NCI-H2171 treated with DMSO at 0.1 percent for 48 hours (cell line): ENCODE measurements at places on chromosomes 5 and 9.

GRCh38 chr9:123281659-123282350 lies 13.4 kb upstream of the STRBP start:
- DNase-seq: no peak

DNA sequence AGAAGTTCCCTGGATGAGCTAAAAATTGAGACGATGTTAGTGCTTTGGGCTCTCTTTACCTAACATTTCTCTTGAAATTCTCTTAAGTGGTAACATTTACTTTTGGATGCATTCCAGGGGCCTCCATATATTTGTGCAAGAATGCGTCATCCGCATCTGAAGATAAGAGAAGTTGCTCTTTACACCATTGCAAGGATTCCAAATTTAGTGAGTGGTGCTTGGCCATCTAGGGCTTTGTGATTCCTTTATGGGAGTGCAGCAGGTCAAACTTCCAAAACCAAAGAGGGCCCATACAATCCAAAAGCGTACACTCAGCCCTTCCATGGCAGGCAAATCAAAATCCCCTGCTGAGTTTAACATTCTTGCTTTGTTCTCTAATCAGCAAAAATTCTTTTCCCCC lies 102.0 kb upstream of the DMAC1 start:
- DNase-seq: no peak

DNA sequence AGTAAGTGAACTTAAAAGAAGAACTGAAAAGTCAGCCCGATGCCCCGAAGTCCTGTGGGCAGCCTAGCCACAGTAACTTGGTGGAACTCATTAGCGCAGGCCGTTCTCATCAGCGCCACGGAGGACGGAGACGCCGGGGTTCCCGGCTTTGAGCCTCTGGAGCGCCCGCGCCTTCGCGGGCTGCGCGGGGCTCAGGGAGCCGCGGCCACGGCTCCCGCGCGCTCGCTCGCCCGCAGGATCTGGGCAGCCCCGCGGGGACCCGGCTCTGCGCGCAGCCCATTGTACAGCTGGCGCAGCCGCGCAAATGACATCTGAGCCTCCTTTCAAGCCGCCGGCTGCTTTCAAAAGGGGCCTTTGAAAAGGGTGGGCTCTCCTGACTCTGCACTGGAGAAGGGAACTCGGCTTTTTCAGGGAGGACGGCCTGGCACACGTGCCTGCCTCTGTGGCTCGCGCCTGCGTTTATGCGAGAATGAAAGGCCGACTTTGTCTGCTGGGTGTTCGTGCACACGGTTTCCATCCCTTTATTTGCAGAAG lies 40.7 kb downstream of the TLR4 start:
- no peak for DNase-seq

DNA sequence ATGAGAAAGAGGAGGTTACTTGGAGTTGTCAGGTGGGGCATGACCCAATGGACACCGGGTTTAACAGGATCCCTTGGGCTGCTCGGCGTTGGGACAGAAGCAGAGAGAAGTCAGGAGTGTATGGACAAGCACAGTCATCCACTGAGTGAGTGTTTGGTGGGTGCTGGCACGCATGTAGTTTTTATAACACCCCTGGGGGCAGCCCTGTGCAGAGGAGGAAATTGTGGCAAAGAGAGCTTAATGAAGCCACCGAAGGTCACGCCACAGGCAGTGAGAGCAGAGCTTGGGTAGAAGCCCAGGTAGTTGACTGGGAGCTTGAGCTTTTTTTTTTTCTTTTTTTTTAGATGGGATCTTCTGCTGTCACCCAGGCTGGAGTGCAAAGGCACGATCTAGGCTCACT lies 43.2 kb upstream of the IER5L start:
- no peak for DNase-seq

GRCh38 chr9:4320021-4320420 lies 20.2 kb upstream of the GLIS3 start:
- DNase-seq: no peak

GRCh38 chr5:12691330-12691729 lies 787.1 kb upstream of the CTNND2 start:
- DNase-seq: peak; percentile 33

DNA sequence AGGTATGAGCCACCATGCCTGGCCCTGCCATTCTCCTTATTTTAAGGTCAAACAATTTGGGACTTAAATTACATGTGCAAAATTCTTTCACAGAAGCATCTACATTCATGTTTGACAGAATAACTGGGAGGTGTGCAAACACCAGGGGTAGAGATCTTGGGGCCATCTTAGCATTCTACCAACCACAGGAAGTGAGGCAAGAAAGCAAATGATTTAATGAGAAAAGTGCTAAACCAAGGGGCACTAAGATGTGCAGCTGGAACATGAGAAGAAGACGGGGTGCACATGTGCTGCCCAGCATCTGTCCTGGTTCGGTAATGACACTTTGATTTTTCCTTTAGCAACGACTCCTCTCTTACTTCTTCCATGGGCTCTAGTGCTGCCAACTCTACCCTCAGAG lies 1.2 kb upstream of the F12 start:
- DNase-seq: no peak

DNA sequence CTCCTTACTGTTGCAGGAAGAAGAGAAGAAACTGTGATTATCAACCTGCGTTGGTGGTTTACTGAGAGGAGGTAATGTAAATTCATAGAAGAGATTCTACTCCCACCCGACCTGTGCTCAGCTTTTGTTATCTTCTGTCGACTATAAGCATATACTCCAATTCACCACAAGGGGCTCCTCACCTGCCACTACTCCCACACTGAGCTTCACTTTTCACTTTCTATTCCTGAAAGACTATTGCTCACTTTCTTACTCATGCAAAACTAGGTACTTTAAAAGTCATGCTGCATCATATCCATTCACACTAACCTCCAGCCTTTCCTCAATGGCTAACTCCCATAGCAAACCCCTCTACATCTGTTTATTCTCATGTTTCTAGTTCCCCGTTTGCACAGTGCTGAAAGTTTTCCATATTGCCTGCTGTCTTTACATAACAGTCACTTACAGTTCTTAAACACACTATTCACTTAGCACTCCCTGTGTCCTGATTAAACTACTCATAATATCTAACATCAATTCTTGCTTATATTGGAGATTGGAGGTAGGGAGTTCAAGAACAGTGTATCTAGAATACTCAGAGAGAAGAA lies 1062.6 kb downstream of the NR2F1-AS1 start:
- DNase-seq: peak; percentile 11

DNA sequence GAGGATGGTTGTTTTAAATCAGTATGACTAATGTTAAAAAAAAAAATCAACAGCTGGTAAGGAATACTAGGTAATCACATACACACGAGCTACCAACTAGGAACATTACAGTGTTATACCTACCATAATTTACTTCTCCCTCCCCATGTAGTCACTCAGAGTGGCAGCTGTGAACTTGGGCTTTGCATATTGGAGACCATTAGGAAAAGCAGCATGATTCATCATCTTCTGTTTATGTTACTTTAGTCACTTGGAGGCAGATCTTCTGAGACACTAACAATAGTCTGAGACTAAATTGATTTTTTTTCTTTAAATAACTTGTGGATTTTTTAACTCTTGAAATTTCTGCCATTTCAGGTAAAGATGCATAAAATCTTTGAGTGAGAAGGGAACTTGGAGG lies 141.5 kb upstream of the NR4A3 start:
- DNase-seq: peak; percentile 47

DNA sequence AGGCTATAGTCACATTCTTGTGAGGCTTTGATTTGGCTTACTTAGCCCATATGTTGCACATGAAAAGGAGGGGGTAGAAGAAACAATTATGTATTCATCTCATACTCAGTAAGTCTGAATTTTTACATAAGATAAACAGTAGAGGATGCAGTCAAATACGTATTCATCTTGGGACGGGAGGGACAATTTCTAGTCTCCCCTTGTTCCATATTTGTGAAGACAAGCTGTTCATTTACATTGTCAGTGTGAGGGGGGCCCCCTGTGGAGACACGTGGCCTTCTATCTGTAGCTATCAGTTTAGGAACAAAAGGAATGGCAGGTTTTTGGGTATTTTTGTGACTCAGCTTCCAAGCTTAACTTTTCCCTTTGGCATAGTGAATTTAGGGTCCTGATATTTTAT lies 49.2 kb upstream of the PPP1R2B start:
- no peak for DNase-seq

DNA sequence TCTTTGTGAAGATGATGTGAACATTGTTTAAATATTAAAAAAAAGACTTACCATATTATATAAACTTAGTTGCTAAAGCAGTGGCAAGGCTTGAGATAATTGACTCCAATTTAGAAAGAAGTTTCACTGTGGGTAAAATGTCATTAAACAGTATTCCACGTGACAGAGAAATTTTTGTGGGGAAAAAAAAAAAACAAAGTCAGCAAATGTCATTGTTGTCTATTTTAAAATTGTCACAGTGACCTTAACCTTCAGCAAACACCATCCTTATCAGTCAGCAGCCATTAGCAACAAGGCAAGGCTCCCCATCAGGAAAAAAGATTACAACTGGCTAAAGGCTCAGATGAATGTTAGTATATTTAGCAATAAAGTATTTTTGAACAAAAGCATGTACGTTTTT lies 99.3 kb upstream of the CDH18 start:
- DNase-seq: no peak

GRCh38 chr9:18997151-18997550 lies 35.9 kb downstream of the SAXO1 start:
- no peak for DNase-seq

DNA sequence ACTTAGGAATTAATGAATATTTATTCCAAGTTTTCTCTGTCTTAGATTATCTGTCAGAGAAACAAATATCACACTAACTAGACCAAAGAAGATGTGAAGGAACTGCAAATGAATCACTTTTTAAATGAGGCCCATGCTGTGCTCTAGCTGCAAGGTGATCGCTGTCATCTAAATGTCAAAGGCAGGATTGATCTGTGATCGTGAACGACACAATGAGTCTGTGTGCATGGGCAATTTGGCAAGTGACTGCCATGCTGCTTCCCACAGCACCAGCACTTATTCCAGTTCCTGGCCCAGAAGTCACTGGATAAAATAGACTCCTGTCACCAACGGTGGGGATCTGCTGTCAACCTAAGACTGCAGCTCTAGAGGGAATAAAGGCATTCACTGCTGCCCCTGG lies 141.2 kb downstream of the TRIM36 start:
- DNase-seq: no peak

DNA sequence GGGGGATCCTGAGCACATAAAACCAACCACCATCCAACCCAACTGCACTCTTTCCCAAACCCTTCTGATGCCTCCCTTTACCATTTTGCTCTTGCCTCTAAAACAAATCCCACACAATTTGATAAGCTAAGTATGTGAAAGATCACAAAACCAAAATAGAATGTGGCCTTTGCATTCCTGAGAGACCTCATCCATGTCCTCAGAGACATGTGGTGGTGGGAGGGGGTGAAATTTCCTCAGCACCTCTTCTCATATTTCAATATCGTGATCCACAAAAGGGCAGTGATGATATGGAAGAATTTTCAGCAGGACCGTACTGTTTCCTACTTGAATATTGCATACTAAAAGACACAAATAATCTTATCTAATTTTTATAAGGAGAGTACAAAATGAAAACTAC lies 423.3 kb downstream of the TLE1 start:
- DNase-seq: no peak

- no peak for DNase-seq
Measured at GRCh38 chr9:93043122-93043521, 15.4 kb upstream of the SUSD3 start.

DNA sequence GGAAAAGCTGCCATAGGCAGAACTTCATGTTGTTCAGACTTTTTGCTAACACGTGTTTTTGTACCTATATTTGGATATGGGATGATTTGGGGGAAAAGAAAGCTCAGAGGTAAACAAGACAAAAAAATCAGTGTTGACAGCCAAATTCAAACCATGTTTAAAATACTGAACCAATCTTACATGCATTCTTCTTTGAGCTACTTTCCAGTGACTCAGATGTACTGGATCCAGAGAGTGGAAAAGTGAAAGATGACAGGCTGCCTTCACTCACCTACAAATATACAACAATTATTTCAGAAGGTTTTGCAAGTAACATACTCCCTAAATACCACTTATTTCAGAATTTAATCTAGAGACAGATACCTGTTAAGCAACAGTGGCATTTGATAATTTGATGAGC lies 165.7 kb downstream of the MPDZ start:
- DNase-seq: no peak

- no peak for DNase-seq
Measured at GRCh38 chr5:74112372-74113195, 486.6 kb downstream of the ARHGEF28 start.

DNA sequence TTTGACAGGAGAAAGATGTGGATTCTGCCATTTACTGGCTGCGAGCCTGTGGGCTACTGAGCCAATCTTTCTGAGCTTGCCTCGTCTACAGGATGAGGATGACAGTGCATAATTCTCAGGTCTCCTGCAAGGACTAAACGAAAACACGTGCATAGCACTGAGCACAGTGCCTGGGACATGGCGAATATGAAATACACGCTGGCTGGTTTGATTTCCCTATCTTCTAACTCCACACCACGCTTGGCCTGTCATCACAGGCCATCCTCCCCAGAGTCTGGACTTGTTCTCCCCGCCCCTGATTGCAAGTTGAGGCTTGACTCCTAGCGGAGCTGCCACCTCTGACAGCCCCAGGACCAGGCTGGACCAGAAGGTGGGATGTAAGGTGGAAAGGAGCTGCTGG lies 37.9 kb downstream of the ARPC5L start:
- DNase-seq: no peak
